Ammon's horn (tissue), 1 donor: ENCODE measurements at places on chromosomes 1 and 21.
A peak's percentile ranks its signal among the peaks of the same experiment; 100 is the strongest.

GRCh38 chr1:226378071-226378470 lies 29.8 kb downstream of the PARP1 start:
- no peak for DNase-seq

GRCh38 chr1:20494609-20495311 lies 8.8 kb upstream of the CAMK2N1 start:
- DNase-seq = no peak

- DNase-seq = no peak
Measured at GRCh38 chr1:195188821-195189220, 1419.4 kb downstream of the KCNT2 start.

DNA sequence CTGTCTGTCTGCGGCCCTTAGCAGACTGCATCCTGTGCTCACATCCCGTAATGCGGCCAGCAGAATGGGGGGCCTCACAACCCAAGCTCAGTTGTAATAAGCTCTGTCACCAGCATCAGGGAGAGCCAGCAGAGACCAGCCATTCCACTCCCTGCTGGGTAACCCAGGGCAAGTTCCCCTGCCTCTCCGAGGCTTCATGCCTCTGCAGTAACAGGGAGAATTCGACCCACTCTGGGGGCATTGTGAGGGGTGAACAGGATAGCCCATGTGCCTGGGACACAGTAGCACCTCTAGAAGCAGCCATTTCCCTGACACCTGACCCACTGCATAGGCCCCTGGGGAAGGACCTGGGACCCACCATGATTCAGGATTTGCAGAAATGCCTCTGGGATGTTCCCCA lies 461.2 kb downstream of the MATN1 start:
- DNase-seq = no peak

DNA sequence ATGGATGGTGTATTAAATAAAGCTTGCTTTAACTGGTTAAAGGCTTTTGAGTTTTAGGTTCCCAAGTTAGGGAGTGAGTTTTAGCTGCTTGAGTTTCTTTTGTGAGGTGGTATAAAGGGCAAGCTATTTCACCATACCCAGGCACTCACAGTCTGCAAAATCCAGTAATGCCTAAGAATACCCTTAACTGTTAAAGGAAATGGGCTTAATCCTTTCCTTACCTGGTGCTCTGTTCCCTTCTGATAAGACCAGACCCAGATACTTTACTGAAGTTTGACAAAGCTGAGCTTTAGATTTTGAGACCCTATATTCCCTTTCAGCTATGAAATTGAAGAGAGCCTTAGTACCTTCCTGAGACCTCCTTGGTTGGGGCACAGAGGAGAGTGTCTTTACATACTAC lies 30.3 kb downstream of the MSTO1 start:
- DNase-seq = no peak

- no peak for DNase-seq
Measured at GRCh38 chr1:44047131-44047530, 15.9 kb upstream of the SLC6A9 start.

GRCh38 chr1:46535063-46535462 lies 16.4 kb downstream of the KNCN start:
- DNase-seq = no peak

GRCh38 chr1:226690460-226690982 lies 48.6 kb downstream of the ITPKB start:
- DNase-seq = no peak

GRCh38 chr1:59317343-59317742 lies 20.4 kb downstream of the FGGY start:
- no peak for DNase-seq

- peak; percentile 35 for DNase-seq
Measured at GRCh38 chr1:21261551-21262292, 28.5 kb downstream of the ECE1 start.

- DNase-seq = no peak
Measured at GRCh38 chr1:164771619-164772361, 212.8 kb downstream of the PBX1 start.

DNA sequence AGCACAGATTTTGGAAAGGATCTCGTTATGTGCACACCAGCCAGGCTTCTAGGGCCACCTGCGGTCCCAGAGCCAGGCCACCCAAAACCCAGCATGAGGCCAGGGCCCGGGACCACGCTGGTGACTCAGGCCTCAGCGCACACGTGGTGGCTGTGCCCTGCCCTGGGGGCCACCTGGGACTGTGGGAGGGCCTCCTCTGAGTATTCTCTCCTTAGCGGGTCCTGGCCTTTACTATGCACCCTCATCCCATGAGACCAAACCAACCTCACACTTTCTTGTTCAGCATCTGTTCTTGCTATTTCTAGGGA lies 9.9 kb downstream of the WNT9A start:
- no peak for DNase-seq

DNA sequence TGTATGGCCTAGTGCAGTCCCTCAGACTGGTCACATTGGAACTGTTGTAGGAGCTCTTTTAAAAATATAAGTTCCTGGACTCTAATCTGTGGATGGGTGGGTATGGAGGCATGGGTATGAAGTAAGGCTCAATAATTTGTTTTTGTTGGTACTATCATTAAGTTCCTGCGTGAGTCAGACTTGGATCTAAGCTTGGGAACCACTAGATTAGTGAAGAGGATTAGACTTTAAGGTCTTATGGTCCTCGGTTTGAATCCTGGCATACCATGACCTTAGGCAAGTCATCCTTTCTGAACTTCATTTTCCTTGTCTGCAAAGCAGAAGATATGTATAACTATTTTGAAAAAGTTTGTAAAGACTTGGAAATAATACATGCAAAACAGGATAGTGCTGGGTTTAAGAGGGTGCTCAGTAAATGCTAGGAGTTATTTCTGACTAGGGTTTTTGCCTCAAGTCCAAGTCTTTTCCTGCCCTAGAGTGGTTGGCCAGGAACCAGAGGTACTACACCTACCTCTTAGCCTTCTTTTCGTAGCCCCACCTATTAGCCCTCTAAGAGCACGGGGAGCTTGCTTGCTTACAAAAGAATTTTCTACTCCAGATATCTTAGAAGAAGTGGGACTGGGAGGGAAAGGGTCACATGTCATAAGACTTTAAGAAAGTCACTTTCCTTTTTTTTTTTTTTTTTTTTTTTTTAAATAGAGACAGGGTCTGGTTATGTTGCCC lies 38.6 kb upstream of the METTL18 start:
- no peak for DNase-seq

DNA sequence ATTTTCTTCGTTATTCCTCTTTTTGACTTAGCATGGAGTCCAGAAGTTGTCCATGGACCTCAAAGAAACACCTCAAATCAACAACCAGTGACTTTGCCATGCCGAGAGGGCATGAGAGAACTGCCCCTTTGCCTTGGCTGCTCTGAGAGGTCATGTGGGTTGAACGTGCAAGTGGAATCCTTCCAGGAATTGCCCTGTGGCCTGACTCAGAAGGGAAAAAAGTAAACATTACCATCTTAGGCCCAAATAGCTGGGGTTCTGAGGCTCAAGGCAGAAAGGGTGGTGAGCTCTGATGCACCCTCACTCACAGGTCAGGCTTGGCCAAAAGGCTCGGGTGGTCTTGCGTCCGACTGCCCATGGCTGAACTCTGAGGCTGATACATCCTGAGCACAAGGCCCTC lies 15.1 kb downstream of the STUM start:
- DNase-seq = no peak

DNA sequence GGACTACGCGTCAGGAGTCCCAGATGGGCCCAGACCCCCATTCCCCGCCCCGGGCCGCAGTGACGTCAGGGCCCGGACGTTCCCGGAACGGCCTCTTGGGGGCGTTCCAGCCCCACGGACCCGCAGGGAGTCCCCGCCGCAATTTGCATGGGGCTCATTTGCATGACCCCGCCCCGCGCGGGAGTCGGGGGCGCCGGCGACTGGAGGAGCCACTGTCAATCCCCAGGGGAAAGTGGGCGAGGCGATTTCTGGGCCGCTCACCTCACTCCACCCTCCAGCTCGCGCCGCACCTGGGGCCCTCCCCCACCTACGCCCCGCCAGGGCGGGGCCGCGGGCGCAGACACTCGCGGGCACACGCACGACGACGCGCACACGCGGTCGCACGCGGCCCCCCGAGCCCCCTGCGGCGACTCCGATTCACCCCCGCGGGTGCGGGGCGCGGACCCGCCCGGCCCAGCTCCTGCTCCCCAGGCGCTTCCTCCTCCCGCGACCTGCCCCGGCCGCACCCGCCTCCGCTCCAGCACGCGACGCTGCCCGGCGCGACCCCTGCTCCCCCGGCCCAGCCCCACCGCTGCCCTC lies 13.2 kb downstream of the AGRN start:
- peak; percentile 86 for DNase-seq

DNA sequence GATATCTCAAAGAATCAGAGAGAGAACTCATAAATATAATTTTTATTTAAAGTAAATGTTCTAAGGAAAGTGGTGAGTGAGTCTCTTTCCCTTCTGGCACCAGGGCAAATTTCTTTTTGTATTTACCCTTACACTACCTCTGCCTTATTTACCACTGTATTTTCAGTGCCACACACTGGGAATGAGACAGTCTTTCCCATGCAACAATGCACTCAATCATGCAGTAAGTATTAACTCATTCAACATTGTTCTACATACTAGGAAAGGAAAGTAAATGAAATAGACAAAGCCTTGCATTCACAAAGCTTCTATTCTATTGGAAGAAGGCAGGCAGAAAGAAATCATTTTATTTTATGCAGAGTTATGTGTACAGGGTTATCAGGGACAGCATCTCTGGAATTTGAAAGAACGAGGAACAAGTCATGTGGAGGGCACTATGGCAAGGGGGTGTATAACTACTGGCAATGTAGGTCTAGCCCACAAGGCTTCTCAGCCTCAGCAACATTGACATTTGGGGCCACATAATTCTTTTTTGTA lies 129.8 kb upstream of the PRDX6 start:
- DNase-seq = no peak

GRCh38 chr1:219587801-219588561 lies 24.9 kb downstream of the ZC3H11B start:
- peak; percentile 52 for DNase-seq

DNA sequence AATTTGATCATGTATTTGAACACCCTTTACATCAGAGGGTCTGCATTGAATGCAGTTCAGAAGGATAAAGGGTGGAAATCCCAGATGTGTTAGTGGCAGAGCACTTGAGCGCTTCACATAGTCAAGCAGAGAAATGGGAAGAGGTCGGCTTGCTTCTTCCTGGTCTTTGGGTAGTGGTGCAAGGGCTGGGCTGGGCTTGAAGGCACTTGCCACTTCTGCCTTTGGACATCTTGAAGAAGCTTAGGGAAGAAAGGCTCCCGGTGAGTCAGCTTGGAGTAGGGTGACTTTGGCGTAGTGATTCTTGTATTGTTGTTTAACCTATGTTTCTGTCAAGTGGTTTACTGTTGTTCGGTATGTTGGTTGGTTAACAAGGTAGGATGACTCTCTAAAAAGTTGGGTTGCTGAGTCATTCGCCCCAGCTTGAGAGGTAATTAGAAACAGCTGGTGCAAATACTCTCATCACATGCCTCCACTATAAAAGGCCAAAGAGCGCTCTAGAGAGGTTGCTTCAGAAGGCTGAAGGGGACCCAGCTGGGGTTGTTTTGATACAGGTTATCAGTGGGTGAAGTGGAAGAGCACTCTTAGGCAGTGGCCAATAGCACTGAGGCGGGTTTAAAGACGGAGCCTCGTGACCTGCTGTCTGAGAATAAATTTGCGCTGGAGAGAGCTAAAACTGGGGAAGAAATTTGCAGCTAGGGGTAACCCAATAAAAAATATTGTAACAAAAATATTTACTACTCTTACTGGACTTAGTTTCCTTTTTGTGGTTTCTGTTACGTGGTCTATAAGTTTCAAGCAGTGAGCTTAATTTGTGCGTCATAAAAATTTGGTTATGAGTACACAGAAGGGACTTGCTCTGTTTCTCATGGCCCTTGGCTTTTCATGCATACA lies 1.4 kb downstream of the BACH1 start:
- peak; percentile 67 for DNase-seq

DNA sequence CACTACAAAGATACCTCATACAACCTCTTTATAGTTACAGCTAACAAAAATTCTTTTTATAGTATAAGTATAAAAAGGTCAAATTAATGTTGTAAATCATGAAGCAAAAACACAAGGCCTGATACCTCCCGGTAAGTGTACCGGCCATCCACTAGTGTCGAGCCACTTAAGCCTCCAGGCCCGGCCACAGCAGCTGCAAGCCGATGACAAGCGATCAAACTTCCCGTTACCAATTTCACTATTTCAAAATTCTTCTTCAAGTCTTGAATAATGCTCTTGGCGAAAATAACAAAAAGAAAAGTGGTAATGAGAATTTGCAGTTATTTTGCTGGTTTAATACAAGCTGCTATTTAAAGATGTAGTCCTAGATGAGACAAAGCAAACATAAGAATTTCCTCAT lies 67.6 kb downstream of the USP24 start:
- peak; percentile 24 for DNase-seq

- DNase-seq = no peak
Measured at GRCh38 chr1:114771992-114772391, 8.5 kb downstream of the SIKE1 start.

DNA sequence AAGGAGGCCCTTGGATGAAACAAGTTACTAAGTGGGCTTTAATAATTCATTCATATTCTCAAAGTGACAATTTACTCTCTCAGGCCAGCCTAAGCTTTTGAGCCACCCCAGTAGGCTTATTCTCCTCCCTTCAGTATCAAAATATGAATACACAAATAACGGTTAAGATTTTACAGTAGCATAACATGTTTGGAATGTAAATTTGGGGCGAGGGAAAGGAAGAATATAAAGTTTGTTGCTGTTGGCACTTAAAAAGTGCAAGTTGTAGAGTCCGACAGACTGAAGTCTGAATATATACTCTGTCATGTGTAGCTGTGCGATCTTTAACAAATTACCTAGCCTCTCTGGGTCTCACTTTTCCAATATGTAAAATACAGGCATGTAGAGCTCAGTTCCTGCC lies 22.6 kb upstream of the MYSM1 start:
- DNase-seq = no peak

DNA sequence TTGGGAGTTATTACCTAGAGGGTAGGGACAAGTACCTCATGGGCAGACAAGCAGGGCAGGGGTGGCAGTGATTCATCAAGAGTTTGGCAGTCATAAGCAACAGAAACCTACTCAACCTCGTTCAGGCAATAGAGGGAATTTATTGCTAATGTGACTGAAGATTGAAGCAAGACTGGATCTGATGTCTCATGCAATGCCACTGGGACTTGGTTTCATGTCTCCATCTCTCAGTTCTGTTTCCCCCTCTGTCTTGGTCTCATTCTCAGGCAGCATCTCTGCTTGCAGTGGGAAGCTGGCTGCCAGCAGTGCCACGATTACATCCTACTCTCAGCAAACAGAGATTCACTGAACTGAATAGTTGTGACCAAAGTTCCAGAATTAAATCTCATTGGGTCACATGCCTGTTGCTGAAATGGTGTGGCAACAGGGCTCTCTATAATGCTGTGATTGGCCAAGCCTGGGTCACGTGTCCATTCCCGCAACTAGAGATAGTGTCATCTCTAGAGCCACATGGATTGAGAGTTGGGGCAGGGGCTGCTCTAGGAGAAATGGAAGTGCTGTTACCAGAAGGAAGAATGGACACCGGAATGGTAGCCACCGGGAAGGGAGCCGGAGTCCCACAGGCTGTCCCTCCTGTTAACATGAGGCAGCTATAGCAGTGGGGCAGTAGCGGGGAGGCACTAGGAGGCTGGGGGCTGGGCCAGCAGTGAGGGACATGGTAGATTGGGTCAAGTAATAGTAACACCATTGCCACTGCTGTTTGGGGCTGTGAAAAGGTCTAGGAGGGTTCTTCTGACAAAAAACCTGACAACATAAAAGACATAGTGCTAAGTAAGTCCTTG lies 3.9 kb upstream of the CDC42 start:
- DNase-seq = peak; percentile 30
